ENCODE measurements at places on chromosomes 6 and 20.

- DNase-seq = peak; percentile 91
These were observed at the start of gene ENPP5 for GRCh38 chr6:46170357-46171289. Gene ENPP5 (minus strand): TSS chr6:46170980. CDS start chr6:46168262, 2,718 bp downstream.

- DNase-seq = peak; percentile 65
These were observed 93.7 kb downstream of the SSR1 start for GRCh38 chr6:7219310-7219709.

DNA sequence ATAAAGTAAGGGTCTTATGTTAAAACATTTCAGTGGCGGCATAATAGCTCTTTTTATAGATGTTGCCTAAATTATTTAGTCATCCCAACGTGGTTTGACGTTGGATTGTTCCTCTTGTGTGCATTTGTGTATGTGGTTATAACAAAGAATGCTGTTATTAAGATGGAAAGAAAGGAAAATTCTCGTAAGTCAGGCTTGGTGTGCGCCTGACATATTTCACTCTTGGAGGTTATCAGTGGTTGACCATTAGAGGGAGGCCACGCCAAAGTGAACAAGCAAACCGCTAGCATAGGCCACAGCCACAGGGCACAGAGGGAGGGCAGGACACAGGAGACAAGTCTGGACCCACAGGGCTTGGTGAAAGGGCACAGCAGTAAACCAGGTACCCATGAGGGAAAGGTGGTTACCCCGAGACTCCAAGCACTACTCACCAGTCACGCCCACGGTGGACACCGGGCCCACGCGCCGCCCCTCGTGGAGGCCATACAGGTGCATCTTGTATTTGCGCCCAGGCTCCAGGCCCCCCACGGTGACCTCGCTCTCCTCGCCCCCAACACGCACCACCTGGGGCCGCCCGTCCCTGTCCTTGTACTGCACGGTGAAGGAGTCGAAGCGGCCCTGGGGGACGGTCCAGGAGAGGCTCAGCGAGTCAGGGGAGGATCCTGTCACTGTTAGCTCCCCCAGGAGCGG lies 22.9 kb downstream of the CYP21A2 start:
- no peak for DNase-seq

- DNase-seq = no peak
These were observed 114.0 kb upstream of the HSF2 start for GRCh38 chr6:122285292-122285913.

- DNase-seq = no peak
These were observed 437.5 kb upstream of the RGS17 start for GRCh38 chr6:153568628-153569027.
